Cardiac muscle cell (in vitro differentiated cells and primary cell): ENCODE measurements at places on chromosomes 3 and 15.
A peak's percentile ranks its signal among the peaks of the same experiment; 100 is the strongest.

DNA sequence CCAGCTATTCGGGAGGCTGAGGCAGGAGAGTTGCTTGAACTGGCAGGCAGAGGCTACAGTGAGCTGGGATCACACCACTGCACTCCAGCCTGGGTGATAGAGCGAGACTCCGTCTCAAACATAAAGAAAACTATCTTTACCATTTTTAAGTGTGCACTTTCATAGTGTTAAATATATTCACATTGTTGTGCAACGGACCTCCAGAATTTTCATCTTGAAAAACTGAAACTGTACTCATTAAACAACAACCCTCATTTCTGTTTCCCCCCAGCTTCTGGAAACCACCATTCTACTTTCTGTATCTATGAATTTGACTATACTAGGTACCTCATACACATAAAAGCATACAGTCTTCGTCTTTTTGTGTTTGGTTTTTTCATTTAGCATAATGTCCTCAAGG lies 375.1 kb downstream of the SHQ1 start:
- no peak for DNase-seq

- DNase-seq, result no peak
Observed at GRCh38 chr15:39347453-39347852, 233.4 kb upstream of the THBS1 start.

GRCh38 chr3:122936335-122936734 lies 91.2 kb downstream of the SEMA5B start:
- DNase-seq, result no peak

DNA sequence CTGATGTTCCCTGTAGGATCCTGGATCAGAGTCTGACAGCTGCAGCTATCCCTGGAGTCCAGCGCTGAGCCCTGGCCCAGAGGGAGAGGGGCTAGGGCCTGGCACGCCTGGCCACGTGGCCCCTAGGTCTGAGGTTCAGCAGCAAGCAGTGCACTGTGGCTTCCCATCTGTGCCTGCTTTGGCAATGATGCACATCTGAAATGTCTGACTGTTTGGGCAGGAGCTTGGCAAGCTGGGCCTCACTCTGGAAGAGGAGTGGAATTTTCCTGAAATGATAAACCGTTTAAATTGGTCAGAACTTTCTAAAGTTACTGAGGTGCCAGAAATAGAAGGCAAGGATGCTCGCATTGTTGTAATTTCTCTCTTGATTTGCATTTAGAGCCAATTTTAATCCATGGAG lies 48.8 kb upstream of the MRPS22 start:
- DNase-seq, result no peak

DNA sequence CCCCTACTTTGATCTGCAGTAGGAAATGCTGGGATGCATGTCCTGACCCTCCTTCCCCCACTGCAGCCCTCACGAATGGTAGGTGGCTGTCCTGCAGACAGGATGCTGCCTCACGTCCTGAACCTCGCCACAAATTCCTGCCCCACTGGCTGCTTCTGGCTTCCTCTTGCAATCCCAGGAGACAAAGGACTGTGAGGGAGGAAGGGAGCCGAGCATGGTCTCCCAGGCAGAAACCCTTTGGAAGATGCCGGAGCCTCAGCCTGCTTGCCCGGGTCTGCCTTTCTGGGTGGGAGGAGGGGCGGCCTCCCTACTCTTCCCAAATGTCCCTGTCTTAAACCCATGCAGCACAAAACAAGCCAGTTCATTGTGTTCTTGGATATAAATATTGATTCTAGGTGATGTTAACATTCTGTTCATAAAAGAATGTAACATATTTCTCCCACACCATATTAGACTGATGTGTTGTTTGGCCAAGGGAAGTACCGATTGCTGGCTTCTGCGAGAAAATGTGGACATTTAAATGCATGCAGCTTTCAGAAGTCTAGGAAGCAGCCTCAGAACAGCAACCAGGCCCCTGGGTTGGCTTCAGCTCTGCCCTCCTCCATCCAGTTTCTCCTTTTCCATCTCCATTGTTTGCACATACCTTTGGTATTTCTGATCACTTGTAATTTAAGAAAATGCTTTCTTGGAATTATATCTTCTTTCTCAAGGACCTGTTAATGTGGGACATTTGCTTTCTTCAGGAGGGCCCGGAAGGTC lies 75.3 kb downstream of the HMG20A start:
- DNase-seq, result peak; percentile 44

- DNase-seq, result no peak
Observed at GRCh38 chr3:59262076-59262498, 212.3 kb upstream of the CFAP20DC start.

- DNase-seq, result peak; percentile 29
Observed at GRCh38 chr15:70060993-70061305, 36.8 kb downstream of the TLE3 start.

DNA sequence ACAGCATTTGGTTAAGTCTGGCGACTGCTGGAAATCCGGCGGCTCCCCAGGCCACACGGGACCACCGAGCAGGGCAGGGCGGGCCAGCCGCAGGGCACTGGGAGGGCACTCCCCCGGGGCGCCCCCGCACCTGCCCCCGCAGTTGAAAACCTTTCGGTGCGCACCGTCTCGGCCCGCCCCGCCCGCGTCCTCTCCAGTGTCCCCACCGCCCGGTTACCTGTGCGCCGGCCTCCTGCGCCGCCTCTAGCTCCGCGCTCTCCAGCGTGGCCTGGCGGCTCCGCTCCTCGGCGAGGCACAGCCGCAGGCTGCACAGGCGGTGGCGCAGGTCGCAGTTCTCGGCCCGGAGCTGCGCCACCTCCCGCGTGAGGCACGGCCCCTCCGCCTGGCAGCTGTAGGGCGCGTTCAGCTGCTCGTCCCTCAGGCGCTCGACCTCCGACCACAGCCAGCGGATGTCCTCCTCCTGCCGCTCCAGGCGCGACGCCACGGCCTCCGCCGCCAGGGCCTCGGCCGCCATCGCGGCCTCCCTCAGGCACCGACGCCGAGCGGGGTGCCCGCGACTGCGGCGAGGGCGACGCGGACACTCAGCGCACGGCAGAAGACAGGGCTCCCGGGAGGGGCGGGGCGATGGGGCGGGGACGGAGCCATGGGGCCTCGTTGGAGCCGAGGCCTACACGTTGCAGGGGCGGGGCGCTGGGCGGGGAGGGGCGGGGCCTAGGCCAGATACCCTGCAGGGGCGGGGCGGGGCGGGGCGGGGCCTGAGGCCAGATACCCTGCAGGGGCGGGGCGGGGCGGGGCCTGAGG lies at the start of gene TARS3:
Gene TARS3 (minus strand): TSS at position 600 of the 801 bp plus-strand sequence. CDS start 86 bp downstream, at position 514.
- DNase-seq, result peak; percentile 91

DNA sequence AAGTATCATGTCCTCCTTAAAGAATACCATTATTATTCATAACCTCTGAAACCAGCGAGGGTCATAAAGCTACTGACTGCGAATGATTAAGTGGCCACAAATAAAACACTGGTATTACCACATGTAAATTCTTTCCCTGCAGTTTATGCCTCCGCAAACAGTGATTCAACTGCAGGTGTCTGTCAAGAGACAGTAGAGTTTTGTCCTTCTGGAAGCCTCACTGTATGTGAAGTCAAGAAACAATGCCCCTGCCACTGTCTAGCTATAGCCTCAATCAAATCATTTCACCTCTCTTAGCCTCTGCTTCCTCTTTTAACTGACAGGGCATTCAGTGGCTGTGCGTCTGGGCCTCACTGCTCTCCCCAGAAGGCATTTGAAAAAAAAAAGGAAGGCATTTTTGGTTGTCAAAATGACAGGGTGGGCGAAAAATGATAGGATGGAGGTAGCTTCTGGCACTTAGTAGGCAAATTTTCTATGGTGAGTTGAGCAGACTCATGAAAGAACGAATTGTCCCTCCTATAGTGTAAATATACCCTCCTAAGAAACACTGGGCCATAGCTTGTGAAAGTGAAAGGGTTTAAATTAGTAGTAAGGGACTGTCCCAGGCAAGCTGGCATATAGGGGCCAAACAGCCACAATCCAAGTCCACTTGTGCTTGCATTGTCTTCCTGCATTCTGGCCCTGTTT lies 66.7 kb downstream of the FILIP1L start:
- peak; percentile 73 for DNase-seq

DNA sequence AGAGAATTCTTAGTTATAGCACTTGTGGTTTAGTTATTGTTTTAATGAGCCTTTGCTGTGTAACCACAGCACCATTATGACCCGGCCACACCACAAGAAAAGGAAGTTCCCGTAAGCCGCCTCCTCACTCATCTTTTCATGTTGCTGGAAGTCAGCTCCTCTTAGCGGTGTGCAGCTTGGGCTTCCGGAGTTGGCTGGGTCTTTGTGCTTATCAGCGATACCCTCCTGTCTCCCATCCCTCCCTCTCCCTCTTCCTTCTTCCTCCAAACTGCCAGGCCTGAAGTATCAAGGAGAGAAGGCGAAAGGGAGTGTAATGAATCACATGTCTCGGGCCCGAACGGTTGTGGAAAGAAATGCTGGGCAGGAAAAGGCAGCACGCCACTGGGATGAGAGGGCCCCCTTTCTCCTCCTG lies 353.5 kb downstream of the MCTP2 start:
- peak; percentile 57 for DNase-seq

DNA sequence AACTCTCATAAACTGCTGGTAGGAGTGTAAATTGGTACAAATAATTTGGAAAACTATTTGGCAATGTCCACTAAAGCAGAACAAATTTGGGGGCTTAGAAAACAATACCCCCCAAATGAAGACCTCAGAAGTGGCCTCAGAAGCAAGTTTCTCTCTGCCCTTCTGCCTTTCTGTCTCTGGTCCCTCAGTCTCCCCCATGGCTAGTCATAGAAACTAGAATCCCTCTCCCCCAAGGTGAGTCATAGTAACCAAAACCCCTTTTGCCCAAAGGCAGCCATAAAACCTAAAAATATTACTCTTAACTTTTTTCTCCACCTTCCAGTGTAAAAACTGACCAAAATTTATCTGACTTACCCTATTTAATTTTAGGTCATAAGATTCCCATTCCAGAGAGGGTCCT lies 350.7 kb upstream of the LRRC3B start:
- DNase-seq, result no peak

DNA sequence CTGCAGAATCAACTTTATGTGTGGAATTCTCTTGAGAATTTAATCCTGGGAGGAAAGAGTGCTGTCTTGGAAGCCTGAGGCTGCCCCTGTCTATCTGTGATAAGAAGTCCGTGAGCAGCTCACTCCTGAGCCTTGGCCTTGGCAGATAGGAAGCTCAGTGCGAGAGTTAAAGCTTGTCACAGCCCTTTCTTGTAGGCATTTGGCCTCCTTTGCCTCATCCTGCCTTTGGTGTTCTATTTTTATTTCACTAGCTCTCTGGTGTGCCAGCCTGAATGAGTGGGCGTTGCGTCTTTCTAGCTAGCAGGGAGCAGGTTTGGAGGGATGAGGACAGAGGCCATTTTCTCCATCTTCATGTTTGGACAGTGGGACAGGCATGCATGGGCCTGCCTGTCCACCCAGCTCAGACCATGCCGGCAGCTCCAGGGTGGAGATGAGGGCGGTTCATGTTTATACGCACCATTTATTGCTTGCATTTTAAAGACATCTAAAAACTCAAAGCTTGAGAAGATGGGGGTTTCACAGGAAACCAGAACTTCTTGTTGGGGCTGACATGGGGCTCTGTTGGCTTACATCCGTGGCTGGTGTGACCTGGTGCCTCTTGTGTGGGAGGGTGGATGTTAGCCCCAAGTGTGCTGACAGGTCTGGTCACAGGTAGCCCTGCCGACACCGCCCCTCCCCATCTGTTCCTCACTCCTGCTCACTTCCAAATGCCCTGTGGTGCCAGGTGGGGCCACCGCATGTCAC lies 29.8 kb downstream of the IRAK2 start:
- peak; percentile 41 for DNase-seq

DNA sequence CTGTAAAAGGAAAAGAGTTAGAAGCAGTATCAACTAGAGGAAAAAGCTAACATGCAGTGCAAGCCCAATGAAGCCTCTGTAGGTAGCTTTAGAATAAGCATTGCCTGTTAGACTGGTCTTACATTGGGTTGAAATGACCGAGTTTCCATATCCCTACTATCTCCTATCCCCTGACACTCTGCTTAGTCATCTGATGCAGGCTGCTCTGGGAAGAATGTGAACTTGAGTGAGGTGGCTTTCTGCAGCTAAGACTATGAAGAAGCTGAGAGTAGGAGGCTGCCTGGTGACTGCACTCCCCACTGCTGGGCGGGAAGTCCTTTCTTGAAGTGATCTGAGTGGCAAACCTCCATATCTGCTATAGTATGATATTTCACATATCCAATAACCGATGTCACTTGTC lies 64.7 kb downstream of the OXSM start:
- no peak for DNase-seq

DNA sequence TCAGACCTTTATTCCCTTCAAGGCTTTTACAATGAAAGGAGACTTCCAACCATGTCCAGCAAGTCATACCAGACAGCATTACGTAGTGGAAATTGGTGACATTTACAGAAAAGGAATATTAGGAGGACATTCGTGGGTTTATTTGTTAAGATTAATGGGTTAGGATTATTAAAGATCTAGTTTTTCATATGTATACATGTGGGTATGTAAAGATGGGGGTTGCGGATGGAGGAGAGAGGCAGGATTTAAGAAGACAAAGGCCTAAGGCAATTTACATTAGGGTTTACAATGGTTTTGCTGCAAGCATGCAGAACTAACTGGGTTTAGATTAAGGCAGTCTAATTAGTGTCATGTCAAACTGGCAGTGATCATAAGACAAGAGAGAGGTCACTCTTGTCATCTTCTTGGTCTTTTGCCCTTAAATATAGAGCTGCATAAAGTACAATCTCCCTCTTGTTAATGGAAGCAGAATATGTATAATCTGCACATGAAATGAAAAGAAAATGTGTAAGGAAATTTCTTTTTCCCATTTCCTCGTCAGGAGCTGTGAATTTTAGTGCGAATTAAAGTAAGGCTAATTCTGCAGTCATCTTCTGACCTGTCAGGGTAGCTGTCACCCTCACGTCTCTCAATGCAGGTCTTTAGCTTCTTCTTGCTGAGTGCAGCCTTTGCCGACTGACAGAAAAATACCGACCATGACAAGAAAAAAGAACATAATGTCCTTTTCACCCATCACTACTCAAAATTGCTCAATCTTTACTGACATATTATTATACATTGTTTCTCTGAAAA lies 258.9 kb upstream of the MEIS2 start:
- no peak for DNase-seq

DNA sequence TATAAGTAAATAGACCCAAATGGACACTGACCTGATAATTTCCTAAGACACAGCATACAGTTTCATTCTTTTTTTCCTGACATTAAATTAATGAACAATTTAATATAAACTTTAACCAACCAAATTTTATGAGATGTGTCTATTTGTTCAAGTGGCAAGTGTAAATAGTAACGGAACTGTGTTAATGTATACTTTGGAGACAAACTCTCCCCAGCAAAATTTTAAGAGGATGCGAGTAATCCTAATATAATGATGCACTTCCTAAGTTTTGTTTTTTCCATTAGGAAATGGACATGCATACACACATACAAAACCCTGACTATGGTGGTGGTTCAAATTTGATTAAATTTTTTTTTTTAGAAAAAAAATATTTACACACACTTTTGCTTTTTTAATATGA lies 38.5 kb upstream of the MYH15 start:
- no peak for DNase-seq

- DNase-seq, result no peak
Observed at GRCh38 chr3:88321363-88322050, 171.7 kb downstream of the C3orf38 start.

- DNase-seq, result no peak
Observed at GRCh38 chr15:70880781-70881180, 11.5 kb downstream of the THAP10 start.
